NCI-H446 (cell line): ENCODE measurements at places on chromosomes 6 and 20.

DNA sequence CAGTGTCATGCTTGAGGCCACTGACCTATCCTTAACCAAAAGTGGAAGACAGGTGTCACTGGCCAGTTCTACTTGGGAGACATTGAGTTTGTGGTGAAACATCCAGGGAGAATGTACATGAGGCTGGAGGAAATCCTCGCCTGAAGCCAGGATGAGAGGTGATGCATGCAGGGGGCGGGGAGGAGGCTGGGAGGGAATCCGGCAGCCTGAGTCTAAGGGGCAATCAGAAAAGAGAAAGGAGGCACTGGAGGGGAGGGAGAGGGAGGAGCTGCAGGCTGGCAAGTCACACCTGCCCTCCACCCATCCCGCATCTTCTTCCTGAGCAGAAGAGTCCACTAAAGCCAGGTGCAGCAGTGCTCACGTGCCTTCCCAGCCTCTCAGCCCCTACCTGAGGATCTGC lies 14.9 kb upstream of the DDO start:
- no peak for DNase-seq

- DNase-seq, result no peak
These were observed 117.9 kb downstream of the CDH4 start for GRCh38 chr20:61369731-61370520.

DNA sequence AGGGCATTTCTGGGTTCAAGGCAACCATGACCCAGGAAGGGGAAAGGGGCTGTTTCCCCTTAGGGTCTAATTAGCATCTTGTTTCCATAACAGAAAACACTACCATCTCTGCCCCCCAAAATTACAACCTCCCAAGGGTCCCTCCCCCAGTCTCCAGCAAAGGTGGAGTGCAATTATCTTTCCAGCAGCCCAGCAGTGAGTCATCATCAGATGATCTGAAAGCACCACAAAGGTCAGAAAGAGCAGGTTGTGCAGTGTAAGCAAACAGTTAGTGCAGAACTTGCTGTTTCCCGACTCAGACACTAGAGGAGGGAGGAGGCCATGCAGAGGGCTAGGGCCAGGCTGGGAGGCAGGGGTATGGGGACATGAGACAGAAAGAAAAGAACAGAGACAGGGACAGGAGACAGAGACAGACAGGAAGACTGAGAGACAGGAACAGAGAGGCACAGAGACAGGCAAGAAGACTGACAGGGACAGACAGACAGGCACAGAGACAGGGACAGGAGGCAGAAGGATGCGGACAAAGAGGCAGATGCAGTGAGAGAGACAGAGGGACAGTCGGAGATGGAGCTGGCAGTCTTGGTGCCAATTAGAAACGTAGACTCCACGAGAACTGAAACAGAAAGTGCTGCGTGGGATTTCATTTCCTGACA lies 62.5 kb downstream of the PYGB start:
- no peak for DNase-seq

DNA sequence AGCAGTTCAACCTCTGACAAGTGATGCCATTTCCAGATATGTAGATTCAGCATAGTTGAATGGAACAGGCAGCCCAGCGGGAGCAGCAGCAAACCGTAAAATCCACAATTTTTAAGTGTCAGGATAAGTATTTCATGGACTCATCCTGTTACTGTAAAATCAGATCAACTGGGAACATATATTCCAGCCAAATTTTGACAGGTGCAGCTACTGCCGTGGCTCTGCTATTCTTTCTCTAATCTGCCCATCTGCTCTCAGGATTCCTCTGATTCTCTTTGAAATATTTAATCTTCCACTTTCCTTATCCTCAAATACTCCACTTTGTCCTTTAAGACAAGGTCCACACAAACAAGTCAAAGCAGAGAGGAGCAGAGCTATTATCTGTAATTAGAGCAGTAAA lies 245.4 kb upstream of the ASCC3 start:
- no peak for DNase-seq

- no peak for DNase-seq
These were observed 28.6 kb downstream of the CEP43 start for GRCh38 chr6:167027772-167028171.

DNA sequence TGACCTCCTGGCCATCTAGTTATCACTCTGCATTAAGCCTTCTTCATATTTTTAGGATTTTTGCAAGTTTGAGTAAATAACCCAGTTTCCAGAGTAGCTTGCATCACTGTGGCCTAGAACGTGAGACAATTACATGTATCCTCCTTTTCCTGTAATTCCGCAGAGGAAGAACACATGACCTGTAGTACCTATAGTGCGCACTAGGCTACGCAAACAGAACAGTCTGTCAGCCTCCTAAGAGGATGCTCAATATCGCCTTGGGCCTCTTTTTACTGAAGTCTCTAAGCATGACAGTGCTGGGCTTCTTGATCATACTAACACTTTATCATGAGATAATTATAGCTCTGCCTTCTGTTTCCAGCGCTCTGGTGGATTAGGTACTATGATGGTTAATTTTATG lies 20.2 kb upstream of the NR2E1 start:
- DNase-seq, result no peak

DNA sequence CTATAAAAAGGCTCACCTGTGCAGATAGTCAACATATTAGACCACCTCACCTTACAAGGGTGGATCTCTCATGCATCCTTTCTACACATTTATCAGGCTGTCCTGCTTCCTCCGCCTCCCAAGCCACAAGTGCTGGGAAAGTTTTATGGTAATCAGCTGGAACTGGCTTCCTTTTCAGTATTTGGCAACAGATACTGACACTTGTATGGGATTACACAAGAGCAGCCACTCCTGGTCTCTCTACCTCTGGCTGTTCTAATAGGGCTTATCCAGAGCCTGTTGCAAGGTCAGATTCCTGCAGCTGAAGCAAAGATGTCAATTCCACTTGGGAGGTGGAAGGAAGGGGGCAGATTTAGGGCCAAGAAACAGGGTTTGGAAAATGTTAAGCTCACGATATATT lies 503 bp upstream of the GPLD1 start:
- no peak for DNase-seq

DNA sequence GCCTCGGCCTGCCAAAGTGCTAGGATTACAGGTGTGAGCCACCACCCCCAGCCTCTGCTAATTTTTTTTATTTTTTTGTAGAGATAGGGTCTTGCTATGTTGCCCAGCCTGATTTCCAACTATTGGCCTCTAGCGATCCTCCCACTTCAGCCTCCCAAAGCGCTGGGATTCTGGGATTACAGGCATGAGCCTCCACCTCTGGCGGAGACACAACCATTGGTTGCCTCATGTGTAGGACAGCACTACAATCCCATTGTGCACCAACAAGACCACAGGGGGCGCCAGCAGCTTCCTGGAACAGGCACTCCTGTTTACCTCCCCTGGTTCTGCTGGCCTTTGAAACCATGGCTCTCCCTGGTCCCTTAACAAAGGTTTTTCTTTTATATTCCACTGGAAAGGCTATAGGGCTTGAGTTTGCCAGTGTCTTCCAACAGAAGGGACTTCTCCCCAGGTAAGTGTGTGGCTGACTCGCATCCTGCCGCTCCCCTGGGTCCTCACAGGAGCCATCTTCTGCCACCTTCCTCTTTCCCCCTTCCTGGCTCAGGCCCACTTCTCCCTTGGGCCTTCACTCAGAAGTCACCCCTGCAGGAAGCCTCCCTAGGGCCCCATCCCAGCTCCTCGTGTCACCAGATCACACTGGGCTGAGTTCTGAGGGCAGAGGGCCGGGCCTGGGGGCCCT lies 39.2 kb upstream of the TLDC2 start:
- peak; percentile 47 for DNase-seq

- DNase-seq, result no peak
These were observed 63.1 kb downstream of the MYH7B start for GRCh38 chr20:35018590-35019371.

DNA sequence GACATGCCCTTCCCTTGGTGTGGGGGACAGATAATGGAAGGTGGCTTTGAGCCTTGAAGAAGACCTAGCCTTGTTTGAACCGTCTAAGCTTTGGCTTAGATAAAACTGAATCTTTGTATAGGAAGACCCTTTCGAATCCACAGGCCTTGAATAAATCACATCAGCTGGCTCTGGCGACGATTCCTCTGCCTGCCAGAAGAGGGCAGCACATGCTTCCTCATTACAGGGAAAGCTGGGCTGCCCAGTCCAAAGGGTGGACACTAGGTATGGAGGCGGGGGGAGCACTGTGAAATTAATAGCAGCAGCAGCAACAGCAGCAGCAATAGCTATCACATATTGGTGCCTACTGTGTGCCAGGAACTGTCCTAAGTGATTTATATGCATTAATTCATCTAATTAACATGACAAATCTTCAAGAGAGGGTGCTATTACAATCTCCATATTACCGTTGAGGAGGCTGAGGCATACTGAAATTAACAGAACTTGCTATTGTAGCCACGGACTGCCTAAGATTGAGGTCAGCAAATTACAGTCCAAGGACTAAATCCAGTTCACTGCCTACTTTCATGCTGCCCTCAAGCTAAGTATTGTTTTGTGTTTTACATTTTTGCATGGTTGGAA lies 85.1 kb downstream of the CLIC5 start:
- DNase-seq, result no peak

DNA sequence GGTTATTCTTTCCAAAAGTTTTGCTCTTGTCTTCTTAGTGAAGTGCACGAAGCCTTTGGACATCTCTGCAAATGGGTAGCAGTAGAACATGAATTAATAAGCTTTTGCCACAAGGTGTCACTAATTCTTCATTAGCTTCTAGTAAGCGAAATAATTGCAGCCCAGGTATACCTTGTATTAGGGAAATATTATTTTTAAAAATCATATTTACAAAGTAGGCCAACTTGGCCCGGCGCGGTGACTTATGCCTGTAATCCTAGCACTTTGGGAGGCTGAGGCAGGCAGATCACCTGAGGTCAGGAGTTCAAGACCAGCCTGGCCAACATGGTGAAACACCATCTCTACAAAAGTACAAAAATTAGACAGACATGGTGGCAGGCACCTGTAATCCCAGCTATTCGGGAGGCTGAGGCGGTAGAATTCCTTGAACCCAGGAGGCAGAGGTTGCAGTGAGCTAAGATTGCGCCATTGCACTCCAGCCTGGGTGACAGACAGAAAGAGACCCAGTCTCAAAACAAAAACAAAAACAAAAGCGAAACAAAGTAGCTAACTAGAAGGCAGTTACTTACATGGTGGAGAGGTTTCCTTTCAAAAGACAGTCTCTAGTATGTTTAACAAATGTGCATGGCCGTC lies 8.8 kb upstream of the RSPH3 start:
- DNase-seq, result peak; percentile 17

- no peak for DNase-seq
These were observed 37.6 kb downstream of the QRSL1 start for GRCh38 chr6:106667022-106667402.

DNA sequence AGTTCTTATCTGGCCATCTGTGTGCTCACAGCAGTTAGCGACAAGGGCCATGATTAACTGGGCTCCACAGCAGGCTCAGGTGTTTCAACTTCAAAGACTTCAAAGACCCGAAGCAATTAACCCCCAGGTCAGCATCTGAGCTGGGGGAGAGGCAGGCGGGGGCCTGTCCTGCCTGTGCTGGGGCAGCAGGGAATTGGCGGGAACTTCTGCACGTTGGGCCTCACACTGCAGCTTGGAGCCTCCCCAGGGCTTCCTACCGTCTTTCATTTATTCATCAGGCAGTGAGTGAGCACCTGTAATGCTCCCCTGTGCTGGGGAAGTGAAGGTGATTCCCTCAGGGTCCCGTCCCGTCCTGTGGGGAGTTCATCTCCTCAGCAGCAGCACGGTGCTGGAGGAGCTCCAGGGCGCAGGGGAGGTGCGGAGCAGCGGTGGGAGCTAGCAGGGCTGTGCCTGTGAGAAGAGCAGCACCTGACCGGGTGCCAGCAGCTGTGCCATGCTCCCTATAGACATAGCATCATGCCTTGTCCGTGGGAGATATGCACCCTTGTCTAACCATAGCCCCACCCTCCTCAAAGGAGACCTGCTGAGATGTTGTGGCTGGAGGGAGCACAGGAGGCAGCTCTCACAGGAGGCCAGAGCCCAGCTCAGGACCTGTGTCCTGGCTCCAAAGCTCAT lies 51.8 kb upstream of the FRMD1 start:
- no peak for DNase-seq

GRCh38 chr6:20606831-20607230 lies 72.6 kb downstream of the CDKAL1 start:
- peak; percentile 69 for DNase-seq

GRCh38 chr6:167472880-167473279 lies 148.0 kb downstream of the TTLL2 start:
- DNase-seq, result no peak
